HS-27A (cell line): ENCODE measurements at places on chromosomes 4 and X.

GRCh38 chrX:45811326-45811725, 610.6 kb upstream of the DIPK2B start:
- DNase-seq, result no peak

- DNase-seq, result no peak
These were observed 313.0 kb downstream of the ARHGAP10 start for GRCh38 chr4:148044912-148045352.

GRCh38 chrX:97416461-97416860, 532.8 kb downstream of the RPA4 start:
- no peak for DNase-seq

DNA sequence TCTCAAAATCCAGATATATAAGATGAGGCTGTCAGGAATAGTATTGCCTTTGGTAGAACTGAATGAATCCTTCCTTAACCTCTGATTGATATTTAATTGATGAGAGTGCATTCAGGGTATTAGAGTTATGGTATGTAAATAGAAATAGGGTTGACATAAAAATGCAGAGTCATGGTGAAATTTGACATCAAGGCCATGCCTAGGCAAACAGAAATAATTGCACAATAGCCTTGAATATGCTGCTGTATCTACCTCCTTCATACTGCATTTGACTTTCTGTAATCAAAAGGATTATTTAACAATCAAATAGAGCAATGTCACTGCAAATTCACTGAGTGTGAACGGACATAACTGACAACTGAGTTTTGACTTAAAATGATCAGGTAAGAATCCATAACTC, 1316.3 kb downstream of the STIM2 start:
- DNase-seq, result no peak

- no peak for DNase-seq
These were observed 12.7 kb downstream of the NUDT6 start for GRCh38 chr4:122909683-122910082.

GRCh38 chr4:2132438-2132837, 73.3 kb downstream of the NAT8L start:
- no peak for DNase-seq
